ENCODE measurements at places on chromosomes 12 and 14. TPM values are rescaled to one million over a fixed set of nuclear protein-coding genes. Genes with fewer than 3 reads are reported as not detected.

- no peak for DNase-seq
These were observed 4.4 kb upstream of the C1RL start for GRCh38 chr12:7113389-7113871.

PAPLN gene
- total RNA-seq = 16.2 TPM

DNA sequence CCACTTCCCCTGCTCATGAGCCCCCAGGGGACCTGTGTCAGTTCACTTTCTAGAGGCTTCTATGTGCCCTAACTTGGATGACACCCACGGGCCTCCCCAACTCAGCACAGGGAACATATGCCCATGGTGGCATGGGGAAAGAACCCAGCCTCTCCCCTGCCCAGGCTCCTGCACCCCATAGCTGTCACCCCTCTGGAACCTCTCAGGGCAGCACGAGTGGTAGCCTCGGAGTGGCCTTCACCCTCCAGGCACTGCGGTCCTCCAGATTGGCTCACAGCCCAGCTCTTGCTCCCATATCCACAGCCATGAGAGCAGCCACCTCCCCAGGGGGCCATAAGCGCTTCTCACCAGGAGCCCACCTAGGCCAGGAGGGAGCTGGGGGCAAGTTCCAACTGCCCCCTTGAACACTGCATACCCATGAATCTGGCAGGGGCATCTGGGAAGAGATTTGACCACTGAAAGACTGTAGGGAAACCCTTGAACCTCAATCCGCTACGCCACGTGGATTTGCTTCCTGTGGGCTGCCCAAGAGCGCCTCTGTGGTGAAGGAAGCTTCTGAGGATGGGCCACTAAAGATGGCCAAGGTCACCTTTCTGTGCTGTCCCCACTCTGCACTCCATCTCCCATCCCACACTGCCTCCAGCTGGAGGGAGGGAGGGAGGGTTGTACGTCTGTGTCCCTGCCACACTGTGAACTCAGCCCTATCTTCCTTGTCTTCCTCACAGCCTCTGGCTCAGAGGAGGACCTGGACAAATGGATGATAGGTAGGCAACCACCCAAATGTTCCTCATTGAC is 11.9 kb downstream of the PLD4 start:
- no peak for DNase-seq

IGF1 gene
- total RNA-seq = 68.0 TPM

GRCh38 chr14:22515929-22516328 is 73.1 kb downstream of the DAD1 start:
- no peak for DNase-seq

SSTR1 gene
- total RNA-seq = 1.2 TPM

DNA sequence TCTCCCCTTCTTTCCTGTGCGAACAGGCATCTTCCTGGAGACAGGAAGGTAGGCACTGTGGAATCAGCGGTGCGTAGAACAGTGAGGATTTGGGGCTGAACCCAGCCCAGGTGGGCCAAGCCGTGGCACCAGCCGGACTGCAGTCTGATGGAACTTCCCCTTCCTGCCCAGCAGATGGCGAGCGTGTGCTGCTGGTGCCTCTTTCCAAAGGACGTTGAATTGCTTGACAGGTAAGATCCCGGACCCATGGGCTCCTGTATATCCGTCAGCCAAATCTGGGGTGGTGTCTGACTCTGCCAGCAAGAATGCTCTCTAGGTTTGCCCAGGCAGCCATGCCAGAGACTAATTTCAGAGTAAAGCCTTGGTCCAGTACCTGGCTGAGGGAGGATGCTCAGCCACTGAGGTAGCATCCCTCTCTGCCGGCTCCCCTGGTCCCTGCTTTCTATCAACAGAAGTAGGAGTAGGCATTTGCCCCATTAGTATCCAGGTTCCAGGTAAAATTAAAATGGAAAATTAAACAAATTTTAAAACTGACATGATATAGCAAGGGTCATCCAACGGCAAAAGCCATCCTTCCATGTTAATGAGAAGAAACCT is 21.1 kb upstream of the KCNA5 start:
- DNase-seq = no peak

- no peak for DNase-seq
These were observed 209.2 kb upstream of the LHX5 start for GRCh38 chr12:113680868-113681267.

RHOJ gene
- total RNA-seq = 10.8 TPM

- no peak for DNase-seq
These were observed 41.4 kb upstream of the MANSC4 start for GRCh38 chr12:27821259-27821973.

KRT3 gene
- total RNA-seq = not detected

ASIC1 gene
- total RNA-seq = 2.9 TPM

MLEC gene
- total RNA-seq = 33.1 TPM

GRCh38 chr12:132651444-132652100 is 33.0 kb downstream of the P2RX2 start:
- no peak for DNase-seq

SLC24A4 gene
- 1.5 TPM for total RNA-seq

CTDSP2 gene
- 108 TPM for total RNA-seq

- DNase-seq = peak; percentile 93
These were observed 1.8 kb upstream of the SAMD4A start for GRCh38 chr14:54564868-54565784.

GRCh38 chr14:67679006-67679405 is 4.6 kb upstream of the VTI1B start:
- no peak for DNase-seq

RGS6 gene
- 2.0 TPM for total RNA-seq

GRCh38 chr12:121874071-121874470 is 14.5 kb upstream of the PSMD9 start:
- no peak for DNase-seq

RNU6-7 gene
- not detected for total RNA-seq

CDK2 gene
- total RNA-seq = 26.0 TPM

GRCh38 chr14:100887728-100888335 is 15.7 kb downstream of the RTL1 start:
- no peak for DNase-seq

SERPINA12 gene
- 8.6 TPM for total RNA-seq

All from vagina (tissue), 2 donors.